ENCODE measurements at places on chromosomes 12 and 14.

DNA sequence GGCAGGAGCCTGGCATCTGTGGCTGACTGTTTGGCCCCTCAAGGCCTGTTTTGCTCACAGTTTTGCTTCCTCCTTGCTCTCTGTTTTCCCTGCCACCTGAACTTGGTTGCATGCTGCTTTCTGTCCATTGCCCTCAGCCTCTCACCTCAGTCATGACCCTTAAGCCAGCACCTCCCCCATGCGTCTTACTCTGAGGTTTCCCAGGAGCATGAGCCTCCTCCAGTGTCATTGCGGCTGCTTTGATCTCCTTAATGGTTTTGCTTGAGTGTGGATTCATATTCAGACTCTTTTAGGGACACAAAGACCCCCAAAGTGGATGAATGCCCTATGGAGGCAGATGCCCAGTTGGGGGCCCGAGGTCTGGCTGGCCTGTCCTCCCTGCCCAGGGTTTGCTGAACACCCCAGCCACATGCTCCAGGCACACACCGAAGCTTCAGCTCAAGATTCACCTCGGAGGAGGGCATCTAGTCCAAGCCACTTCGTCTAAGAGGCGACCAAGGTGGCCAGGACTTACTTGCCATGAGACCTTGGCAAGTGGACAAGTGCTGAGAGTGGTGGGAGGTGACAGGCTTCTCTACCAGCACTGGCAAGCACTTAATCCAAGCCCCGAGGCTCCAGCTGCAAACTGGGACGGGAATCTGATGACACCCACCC lies 95.4 kb upstream of the DIO3 start:
- DNase-seq, result no peak

- DNase-seq, result no peak
These were observed 22.7 kb downstream of the WIF1 start for GRCh38 chr12:65098364-65098763.

GRCh38 chr12:53005215-53005985 lies 856 bp upstream of the EIF4B start:
- DNase-seq, result no peak

- no peak for DNase-seq
These were observed 20.0 kb upstream of the SOCS2 start for GRCh38 chr12:93552427-93552826.

DNA sequence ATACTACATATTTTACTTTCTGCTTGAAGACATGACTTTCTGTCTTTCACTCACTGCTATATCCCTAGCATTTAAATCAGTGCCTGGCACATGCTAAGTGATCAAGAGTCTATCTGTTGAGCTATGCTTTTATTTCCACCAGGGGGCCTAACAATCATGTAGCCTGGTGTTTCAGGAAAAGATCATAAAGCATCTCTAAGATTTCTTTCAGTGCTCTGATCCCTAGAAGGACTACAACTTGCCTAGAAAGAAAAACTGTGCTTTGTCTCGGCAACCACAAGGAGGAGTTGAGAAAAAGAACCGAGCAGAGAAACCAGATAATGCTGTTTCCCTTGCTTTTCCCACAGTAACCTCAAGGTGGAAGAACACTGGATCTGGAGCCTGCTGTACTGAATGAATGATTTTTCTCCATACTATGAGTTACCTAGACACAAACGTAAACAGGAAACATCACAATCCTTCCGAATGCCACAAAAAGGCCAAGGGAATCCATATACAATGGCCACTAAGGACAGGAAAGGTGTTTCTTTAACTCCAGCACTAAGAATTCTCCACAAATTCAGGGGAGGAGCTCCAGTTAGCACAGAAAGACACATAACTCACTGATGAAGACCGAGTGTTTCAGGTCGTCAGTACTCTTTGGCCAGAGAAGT lies 1.2 kb downstream of the CRY1 start:
- DNase-seq, result peak; percentile 68

GRCh38 chr12:79307340-79307739 lies 383.4 kb downstream of the PAWR start:
- no peak for DNase-seq

GRCh38 chr12:14913381-14913781 lies 25.0 kb downstream of the ERP27 start:
- DNase-seq, result no peak

GRCh38 chr14:103205541-103205906 lies 82.3 kb downstream of the TNFAIP2 start:
- DNase-seq, result no peak

- no peak for DNase-seq
These were observed 55.4 kb downstream of the IRAK3 start for GRCh38 chr12:66244446-66244845.

GRCh38 chr12:76670776-76671175 lies 93.1 kb upstream of the ZDHHC17 start:
- DNase-seq, result no peak

GRCh38 chr14:63091394-63091996 lies 46.2 kb upstream of the KCNH5 start:
- DNase-seq, result no peak

Measured in SIG-M5 (cell line).